ENCODE measurements at places on chromosomes 13 and 19. TPM values are rescaled to one million over a fixed set of nuclear protein-coding genes. Genes with fewer than 3 reads are reported as not detected.
A peak's percentile ranks its signal among the peaks of the same experiment; 100 is the strongest.

GRCh38 chr19:56930647-56931535, 90.4 kb upstream of the PEG3 start:
- no peak for DNase-seq

GRCh38 chr19:16051254-16052025, 24.9 kb upstream of the TPM4 start:
- DNase-seq, result no peak

- no peak for DNase-seq
These were observed 8.4 kb downstream of the PLD3 start for GRCh38 chr19:40356681-40357595.

Gene MEIS3
- 43.2 TPM for total RNA-seq

Gene HS6ST3
- 4.2 TPM for total RNA-seq

DNA sequence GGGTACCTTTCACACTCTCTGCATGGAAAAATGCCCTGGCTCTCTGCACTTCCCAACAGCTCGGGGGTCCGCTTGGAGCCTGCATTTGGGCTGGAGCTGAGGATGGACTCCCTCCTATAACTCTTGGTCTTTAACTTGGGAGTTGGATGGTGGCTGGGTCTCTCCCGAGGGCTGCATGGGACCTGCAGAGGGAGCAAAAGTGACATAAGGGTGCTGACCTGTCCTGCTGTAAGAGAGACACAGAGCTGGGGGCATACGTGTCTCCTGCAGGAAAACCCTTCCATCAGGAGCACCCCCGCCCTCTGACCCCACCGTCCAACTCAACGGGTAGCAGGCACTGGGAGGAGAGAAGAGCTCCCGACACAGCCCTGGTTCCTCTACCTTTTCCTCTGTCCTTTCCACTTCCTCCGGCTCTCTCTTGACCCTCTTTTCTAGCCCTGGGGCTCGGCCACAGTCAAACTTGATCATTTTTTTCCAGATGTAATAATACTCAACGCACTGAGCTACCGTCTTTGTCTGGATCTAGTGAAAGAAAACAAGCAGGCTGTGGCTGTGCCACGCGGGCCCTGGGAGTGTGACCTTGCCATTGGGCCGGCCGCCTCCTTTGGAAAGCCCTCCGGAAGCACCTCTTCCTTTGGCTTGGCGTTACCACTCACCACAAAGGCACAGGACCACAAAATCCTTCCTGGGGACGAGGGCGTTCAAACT, 6.8 kb upstream of the NAPA start:
- no peak for DNase-seq

- peak; percentile 62 for DNase-seq
These were observed 130.2 kb upstream of the SPACA7 start for GRCh38 chr13:112245989-112246388.

GRCh38 chr13:21330126-21330861, 128.8 kb downstream of the ZDHHC20 start:
- DNase-seq, result no peak

Gene VSTM2B
- not detected for total RNA-seq

Gene RCBTB2
- 21.5 TPM for total RNA-seq

Gene RHPN2
- total RNA-seq, result 31.6 TPM

Gene KANK2
- 17.6 TPM for total RNA-seq
